ENCODE measurements at places on chromosomes 1 and 21. TPM values are rescaled to one million over a fixed set of nuclear protein-coding genes. Genes with fewer than 3 reads are reported as not detected.

The STRIP1 gene
- 36.1 TPM for total RNA-seq

The ATP1A2 gene
- not detected for total RNA-seq

The CDA gene
- not detected for total RNA-seq

The CCDC185 gene
- not detected for total RNA-seq

Data from Caco-2 (cell line).